ENCODE measurements at places on chromosomes 6 and 20.

DNA sequence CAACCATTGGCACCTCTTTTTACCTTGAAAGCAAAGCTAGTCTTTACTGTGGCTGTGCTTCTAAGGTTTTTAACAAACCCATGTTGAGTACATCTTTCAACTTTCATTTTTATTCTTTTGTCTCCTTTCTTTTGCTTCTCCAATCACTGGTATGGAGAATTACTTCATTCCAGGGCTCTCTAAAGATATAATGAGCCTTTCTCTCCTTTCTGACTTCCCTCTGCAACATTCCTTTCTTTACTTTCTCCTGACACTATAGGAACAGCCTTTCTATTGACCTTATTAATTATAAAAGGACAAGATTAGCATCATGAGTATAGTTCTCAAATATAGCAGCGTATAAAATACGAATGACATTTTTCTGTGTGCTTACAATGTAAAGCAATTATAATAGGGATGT lies 23.1 kb upstream of the KIAA0408 start:
- no peak for DNase-seq

DNA sequence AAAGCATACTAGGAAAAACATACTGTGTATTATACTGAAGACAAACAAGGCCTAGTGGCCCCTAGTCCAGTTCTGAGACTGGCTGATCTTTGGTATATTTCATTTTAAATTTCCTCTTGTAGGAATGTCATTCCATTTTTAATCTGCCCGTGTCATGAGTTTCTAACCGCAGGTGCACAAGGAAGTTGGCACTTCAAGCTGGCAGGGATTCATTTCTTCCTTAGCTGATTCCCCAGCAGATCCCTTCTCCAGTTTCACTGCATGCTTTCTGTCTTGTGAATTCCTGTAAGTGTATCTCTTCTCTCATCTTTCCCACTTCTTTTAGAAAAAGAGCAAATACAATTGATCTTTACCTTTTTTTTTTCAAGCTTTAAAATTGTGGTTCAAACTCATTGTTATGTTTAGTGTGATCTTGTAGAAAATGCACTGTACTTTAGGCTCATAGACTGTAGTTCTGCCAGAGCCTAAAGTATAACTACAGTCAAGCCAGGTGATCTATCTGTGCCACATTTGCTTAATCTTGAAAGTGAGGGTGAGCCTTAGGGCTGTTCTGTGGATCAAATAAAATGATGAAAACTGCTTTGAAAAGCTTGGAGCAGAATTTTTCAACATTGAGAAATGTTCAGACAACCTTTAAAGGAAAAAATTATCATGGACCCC lies 37.0 kb downstream of the RNF217 start:
- no peak for DNase-seq

- DNase-seq, result peak; percentile 51
Observed at GRCh38 chr20:38049800-38050199, 16.3 kb downstream of the RPRD1B start.

GRCh38 chr20:57013741-57014140 lies 252.7 kb downstream of the BMP7 start:
- no peak for DNase-seq

GRCh38 chr6:135458051-135458450 lies 39.5 kb downstream of the AHI1 start:
- DNase-seq, result peak; percentile 19

DNA sequence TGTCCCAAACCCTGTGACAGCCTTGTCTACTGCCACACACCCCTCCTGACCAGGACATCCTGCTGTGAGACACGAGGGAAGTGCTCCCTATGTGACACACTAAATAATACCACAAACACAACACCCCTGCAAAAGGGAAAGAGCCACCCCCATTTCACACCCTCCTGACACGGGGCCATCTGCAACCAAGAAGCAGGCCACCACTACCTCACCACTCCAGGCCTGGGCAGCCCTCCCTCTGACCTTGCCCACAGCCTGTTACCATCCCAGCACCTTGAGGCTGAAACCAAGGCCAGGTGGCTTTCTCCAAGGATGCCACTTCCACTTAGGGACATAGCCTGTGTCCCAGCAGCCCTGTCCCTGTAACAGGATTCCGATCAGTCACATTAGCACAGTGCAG lies 68.2 kb downstream of the NINL start:
- DNase-seq, result no peak

- no peak for DNase-seq
Observed at GRCh38 chr6:138078491-138078890, 28.7 kb downstream of the PERP start.

DNA sequence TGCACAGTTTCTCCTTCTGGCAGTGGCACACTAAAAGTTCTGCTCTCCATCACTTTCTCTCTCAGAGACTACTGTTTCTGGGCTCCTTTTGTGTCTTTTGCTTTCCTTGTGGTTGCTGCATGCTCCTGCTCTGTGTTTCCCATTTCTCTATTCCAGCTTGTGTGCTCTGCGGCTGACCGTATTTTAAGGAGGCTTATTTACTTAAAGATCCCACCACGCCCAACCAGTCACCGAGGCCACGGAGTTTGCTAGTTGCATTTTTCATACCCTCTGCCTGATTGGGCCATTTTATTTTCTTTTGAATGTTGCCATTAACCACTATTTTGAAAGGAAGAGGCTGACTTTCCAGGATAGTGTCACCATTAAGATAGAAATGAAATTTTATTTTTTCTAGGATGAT lies 626.4 kb upstream of the MMS22L start:
- DNase-seq, result no peak

- no peak for DNase-seq
Observed at GRCh38 chr6:36331381-36331780, 5.3 kb downstream of the BNIP5 start.

DNA sequence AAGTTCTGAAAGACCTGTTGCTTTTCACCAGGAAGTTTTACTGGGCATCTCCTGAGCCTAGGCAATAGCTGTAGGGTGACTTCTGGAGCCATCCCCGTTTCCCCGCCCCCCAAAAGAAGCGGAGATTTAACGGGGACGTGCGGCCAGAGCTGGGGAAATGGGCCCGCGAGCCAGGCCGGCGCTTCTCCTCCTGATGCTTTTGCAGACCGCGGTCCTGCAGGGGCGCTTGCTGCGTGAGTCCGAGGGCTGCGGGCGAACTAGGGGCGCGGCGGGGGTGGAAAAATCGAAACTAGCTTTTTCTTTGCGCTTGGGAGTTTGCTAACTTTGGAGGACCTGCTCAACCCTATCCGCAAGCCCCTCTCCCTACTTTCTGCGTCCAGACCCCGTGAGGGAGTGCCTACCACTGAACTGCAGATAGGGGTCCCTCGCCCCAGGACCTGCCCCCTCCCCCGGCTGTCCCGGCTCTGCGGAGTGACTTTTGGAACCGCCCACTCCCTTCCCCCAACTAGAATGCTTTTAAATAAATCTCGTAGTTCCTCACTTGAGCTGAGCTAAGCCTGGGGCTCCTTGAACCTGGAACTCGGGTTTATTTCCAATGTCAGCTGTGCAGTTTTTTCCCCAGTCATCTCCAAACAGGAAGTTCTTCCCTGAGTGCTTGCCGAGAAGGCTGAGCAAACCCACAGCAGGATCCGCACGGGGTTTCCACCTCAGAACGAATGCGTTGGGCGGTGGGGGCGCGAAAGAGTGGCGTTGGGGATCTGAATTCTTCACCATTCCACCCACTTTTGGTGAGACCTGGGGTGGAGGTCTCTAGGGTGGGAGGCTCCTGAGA lies at the start of gene HFE:
Gene HFE, plus strand, starts transcription at position 146 of the 832 bp plus-strand sequence. Its CDS starts 12 bp downstream, at position 158.
- peak; percentile 70 for DNase-seq

DNA sequence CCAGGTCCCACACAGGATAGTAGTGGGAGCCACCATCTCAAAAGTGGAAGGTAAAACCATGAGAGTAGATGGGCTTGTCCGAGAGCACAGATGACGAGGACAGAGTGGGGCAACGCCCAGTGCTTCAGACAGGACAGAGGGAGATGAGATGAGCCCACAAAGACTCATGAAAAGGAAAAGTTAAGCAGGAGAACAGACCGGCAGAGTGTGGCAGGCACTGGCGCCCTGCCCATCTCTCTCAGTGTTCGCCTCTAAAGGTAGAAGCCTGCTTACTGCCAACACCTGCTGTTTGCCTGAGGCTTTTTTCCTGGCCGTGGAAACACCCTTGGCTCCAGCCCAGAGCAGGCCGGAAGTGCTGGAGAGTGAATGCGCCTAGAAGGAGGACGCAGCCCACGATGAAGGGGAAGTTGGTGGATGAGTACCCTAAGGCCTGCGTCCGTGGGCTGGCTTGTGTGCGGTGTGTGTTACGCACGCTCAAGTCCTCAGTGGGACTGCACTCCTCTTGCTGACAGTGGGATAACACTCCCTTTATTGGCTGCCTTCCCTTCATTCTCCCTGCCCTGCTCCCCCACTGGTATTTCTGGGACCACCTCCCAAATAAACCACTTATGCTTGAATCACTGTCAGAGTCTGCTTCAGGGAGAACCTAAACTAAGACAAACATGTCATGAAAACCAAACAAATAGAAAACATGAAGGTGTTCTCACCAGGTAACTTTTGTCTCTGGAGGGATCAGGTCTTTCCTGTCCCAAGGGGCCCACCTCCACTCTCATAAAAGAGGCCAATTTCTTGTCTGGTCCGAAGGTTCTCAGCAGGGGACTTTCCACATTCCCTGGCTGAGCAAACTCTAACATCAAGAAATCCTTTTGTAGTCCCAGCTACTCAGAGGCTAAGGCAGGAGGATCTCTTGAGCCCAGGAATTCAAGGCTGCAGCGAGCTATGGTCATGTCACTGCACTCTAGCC lies 9.1 kb upstream of the FOXP4 start:
- DNase-seq, result no peak

- DNase-seq, result peak; percentile 90
Observed at GRCh38 chr6:17867880-17868279, 119.6 kb downstream of the KIF13A start.

GRCh38 chr6:108868647-108869046 lies 20.4 kb downstream of the ARMC2 start:
- peak; percentile 36 for DNase-seq

GRCh38 chr6:113402544-113402943 lies 454.6 kb upstream of the MARCKS start:
- DNase-seq, result no peak

DNA sequence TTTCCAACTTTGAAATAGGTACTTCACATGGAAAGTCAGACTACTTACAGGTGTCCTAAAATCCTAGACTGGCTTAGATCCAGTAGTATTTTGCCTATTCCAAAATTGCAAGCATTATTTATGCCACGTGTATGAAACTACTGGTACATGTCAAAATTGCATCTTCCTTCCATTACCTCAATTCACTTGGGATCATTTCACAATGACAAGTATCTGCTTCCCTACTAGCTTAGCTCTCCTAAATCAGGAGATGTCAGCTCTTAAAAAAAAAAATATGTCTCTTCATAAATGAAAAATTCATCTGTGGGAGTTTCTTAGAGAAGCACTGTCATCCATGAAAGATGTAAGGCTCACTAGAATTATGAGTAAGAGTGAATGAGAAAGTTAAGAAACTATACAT lies 466.6 kb upstream of the MANEA start:
- DNase-seq, result no peak

DNA sequence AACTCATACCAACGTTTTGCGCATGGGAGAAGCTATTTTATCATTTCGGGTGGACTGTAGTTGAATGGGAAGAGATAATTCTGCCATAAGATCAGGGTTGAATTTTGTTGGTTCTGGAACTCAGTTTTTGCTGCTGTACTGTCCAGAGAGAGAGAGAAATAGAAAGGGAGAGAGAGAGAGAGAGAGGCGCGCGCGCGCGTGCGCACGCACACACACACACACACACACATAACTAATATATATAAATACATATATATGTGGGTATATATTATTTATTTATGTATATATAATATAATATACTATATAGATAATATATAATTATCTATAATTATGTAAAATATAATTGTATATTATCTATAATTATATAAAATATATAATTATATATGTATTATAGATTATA lies 21.9 kb downstream of the ATRN start:
- DNase-seq, result no peak

- DNase-seq, result no peak
Observed at GRCh38 chr20:3875378-3875974, 13.7 kb upstream of the PANK2 start.

- no peak for DNase-seq
Observed at GRCh38 chr20:38889792-38890496, 36.3 kb upstream of the FAM83D start.

DNA sequence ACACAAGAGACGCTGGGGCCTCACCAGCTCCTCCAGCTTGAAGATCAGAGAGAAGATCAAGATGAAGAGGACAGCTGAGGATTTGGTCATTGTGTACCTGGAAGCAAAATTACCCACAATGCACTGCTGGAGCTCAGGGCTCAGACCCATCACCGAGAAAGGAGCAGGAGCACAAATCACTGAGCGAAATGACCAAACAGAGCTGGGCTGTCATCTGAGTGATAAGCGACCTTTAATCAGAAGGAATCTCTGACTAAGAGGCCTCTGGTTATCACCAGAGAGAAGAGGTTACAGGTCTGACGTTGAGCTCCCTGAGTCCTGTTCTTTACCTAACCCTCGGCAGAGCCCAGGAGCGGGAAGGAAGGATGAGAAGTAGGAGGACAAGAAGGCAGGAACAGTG lies 47.5 kb upstream of the CDH22 start:
- no peak for DNase-seq

DNA sequence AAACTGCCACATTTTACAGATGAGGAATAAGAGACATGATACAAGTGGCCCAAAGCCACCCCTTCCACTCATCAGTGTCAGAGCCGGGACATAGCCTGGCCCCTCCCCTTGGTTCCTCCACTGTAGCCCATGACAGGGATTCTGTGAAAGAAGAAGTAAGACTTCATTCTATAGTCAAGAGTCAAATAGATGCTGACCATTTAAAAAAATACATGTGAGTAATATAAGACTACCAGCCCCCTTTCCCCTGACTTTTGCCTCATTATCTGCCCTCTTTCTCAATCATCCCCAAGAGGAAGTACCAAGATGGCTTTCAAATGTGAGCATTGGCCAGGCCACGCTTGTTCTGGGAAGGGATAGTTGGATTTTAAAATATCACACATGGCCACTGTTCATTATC lies 57.8 kb upstream of the TAB2 start:
- no peak for DNase-seq

- DNase-seq, result no peak
Observed at GRCh38 chr6:75213732-75214131, 7.9 kb upstream of the COL12A1 start.

- peak; percentile 60 for DNase-seq
Observed at GRCh38 chr20:23161968-23162696, 76.0 kb upstream of the CD93 start.

GRCh38 chr6:73888050-73888449 lies 192.0 kb downstream of the CD109 start:
- no peak for DNase-seq

GRCh38 chr6:72381076-72381475 lies 240.8 kb upstream of the KCNQ5 start:
- no peak for DNase-seq

DNA sequence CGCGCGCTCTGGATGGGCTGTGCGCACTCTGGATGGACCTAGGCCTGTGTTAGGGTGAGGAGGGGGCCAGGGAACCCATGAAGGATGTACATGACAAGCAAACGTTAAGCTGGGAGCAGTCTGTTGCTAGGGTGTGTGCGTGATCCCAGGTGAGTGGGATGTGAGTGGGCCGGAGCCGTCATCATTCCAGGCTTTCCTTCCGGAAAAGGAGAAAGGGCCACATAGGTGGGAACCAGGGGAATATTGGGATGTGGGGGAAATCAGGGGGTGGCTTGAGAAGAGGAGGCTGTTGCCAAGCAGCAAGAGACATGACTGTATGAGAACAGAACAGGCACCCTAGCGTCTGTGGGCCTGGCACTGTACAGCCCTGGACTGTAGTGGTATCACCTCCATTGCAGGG lies 49.7 kb upstream of the EPB41L1 start:
- DNase-seq, result no peak

Data from fibroblast of the aortic adventitia (primary cell).